Esophagus muscularis mucosa (tissue), 4 donors: ENCODE measurements at places on chromosomes 3 and 15. TPM values are rescaled to one million over a fixed set of nuclear protein-coding genes. Genes with fewer than 3 reads are reported as not detected.

MYRIP gene
- 6.2 TPM for total RNA-seq

PIGB gene
- 6.1 TPM for total RNA-seq

MYD88 gene
- total RNA-seq: 38.6 TPM

SYNPR gene
- total RNA-seq: not detected

SNX22 gene
- total RNA-seq: 0.42 TPM

ITPKA gene
- total RNA-seq: 2.5 TPM

AADACL2 gene
- 0.17 TPM for total RNA-seq

CLSTN2 gene
- 9.5 TPM for total RNA-seq

CPNE9 gene
- total RNA-seq: not detected

CELSR3 gene
- total RNA-seq: 0.84 TPM

LEKR1 gene
- total RNA-seq: 0.33 TPM

SKOR1 gene
- total RNA-seq: 0.58 TPM

LRTM1 gene
- not detected for total RNA-seq

GPR87 gene
- total RNA-seq: not detected

FAM107A gene
- total RNA-seq: 35.7 TPM

FAIM gene
- 8.3 TPM for total RNA-seq

FEM1B gene
- total RNA-seq: 55.7 TPM

STIMATE gene
- 16.2 TPM for total RNA-seq

GNAT1 gene
- total RNA-seq: not detected

CELF6 gene
- 2.9 TPM for total RNA-seq

GOLGA6C gene
- total RNA-seq: not detected

RTP4 gene
- total RNA-seq: 1.3 TPM

TGM4 gene
- total RNA-seq: not detected

RTF1 gene
- total RNA-seq: 37.3 TPM

SPPL2A gene
- 130 TPM for total RNA-seq

ZNF148 gene
- total RNA-seq: 30.3 TPM

SAMMSON gene
- 2.8 TPM for total RNA-seq

CMC1 gene
- total RNA-seq: 11.7 TPM

RTP1 gene
- not detected for total RNA-seq

NEK4 gene
- 29.2 TPM for total RNA-seq

KCNMB3 gene
- total RNA-seq: 2.5 TPM

ZBED2 gene
- total RNA-seq: not detected

GOLGA8R gene
- total RNA-seq: 2.9 TPM

DPPA2 gene
- total RNA-seq: not detected

SLC7A14 gene
- 0.42 TPM for total RNA-seq

POPDC2 gene
- 85.5 TPM for total RNA-seq

INSYN1 gene
- 26.4 TPM for total RNA-seq

SFMBT1 gene
- total RNA-seq: 22.4 TPM

MEX3B gene
- 1.7 TPM for total RNA-seq

PGBD4 gene
- 0.66 TPM for total RNA-seq

CNTN6 gene
- total RNA-seq: not detected

CPN2 gene
- total RNA-seq: not detected
